ENCODE measurements at places on chromosomes 3 and 15. TPM values are rescaled to one million over a fixed set of nuclear protein-coding genes. Genes with fewer than 3 reads are reported as not detected.

ZDHHC19 gene
- not detected for total RNA-seq

FAM227B gene
- total RNA-seq: not detected

CELF6 gene
- 4.9 TPM for total RNA-seq

TMIE gene
- total RNA-seq: not detected

COL6A6 gene
- 0.36 TPM for total RNA-seq

Data from omental fat pad (tissue), 4 donors.